ENCODE measurements at places on chromosomes 7 and 10. TPM values are rescaled to one million over a fixed set of nuclear protein-coding genes. Genes with fewer than 3 reads are reported as not detected.

Gene OPN1SW
- total RNA-seq: not detected

Gene EN2
- total RNA-seq: under 0.01 TPM

Gene PNLIPRP3
- total RNA-seq: 5.8 TPM

Gene CYP2C18
- total RNA-seq: 3.0 TPM

Gene PAPOLB
- total RNA-seq: 0.30 TPM

Gene CDHR1
- 1.7 TPM for total RNA-seq

Gene OLAH
- not detected for total RNA-seq

Gene ADCK2
- total RNA-seq: 15.2 TPM

Gene LRRC17
- total RNA-seq: 92.4 TPM

Gene TWIST1
- total RNA-seq: 39.9 TPM

Gene TRIM50
- total RNA-seq: 0.20 TPM

Gene HSPA14
- total RNA-seq: 11.8 TPM

Gene ACSM6
- 4.5 TPM for total RNA-seq

Gene GSTO2
- total RNA-seq: 6.3 TPM

Gene PIK3AP1
- total RNA-seq: 6.2 TPM

Gene AZGP1
- total RNA-seq: 39.4 TPM

Gene TRIM73
- 1.7 TPM for total RNA-seq

Gene IGFBP3
- total RNA-seq: 211 TPM

Gene SORCS3
- total RNA-seq: 0.39 TPM

Gene PRKCQ
- total RNA-seq: 2.7 TPM

Gene CRYGN
- not detected for total RNA-seq

Gene EPHB6
- total RNA-seq: 34.7 TPM

Gene SPDYE16
- total RNA-seq: 0.10 TPM

Gene HYAL4
- total RNA-seq: not detected

Gene FGFR2
- total RNA-seq: 141 TPM

Gene CNPY1
- 0.10 TPM for total RNA-seq

Gene CAV1
- total RNA-seq: 243 TPM

Gene COL1A2
- 8,355 TPM for total RNA-seq

Gene SEMA3A
- total RNA-seq: 26.9 TPM

Gene CHCHD3
- 62.7 TPM for total RNA-seq

Gene WDR37
- 8.3 TPM for total RNA-seq

Gene ZNF37A
- 17.0 TPM for total RNA-seq

Gene NYAP1
- 1.7 TPM for total RNA-seq

Gene H2BK1
- total RNA-seq: not detected

Gene LIPK
- total RNA-seq: 10.6 TPM

Gene IFRD1
- 63.4 TPM for total RNA-seq

Gene IKZF5
- 11.8 TPM for total RNA-seq

Gene SH2D4B
- total RNA-seq: 0.20 TPM

Gene PWWP2B
- total RNA-seq: 10.6 TPM

Gene ASZ1
- total RNA-seq: not detected

Gene CYP3A4
- total RNA-seq: 2.6 TPM

Gene ALOX5
- total RNA-seq: 9.4 TPM

Gene GRM8
- total RNA-seq: 1.9 TPM

Gene HOXA6
- total RNA-seq: 3.3 TPM

Gene ACSL5
- total RNA-seq: 10.1 TPM

Gene SPAM1
- not detected for total RNA-seq
